ENCODE measurements at places on chromosomes 13 and 19.
A peak's percentile ranks its signal among the peaks of the same experiment; 100 is the strongest.

GRCh38 chr13:44407891-44408290 is 34.3 kb downstream of the SERP2 start:
- no peak for DNase-seq

GRCh38 chr19:2112516-2113320 is 16.0 kb downstream of the IZUMO4 start:
- no peak for DNase-seq

- no peak for DNase-seq
These were observed 1071.2 kb upstream of the SLC10A2 start for GRCh38 chr13:104137416-104137815.

DNA sequence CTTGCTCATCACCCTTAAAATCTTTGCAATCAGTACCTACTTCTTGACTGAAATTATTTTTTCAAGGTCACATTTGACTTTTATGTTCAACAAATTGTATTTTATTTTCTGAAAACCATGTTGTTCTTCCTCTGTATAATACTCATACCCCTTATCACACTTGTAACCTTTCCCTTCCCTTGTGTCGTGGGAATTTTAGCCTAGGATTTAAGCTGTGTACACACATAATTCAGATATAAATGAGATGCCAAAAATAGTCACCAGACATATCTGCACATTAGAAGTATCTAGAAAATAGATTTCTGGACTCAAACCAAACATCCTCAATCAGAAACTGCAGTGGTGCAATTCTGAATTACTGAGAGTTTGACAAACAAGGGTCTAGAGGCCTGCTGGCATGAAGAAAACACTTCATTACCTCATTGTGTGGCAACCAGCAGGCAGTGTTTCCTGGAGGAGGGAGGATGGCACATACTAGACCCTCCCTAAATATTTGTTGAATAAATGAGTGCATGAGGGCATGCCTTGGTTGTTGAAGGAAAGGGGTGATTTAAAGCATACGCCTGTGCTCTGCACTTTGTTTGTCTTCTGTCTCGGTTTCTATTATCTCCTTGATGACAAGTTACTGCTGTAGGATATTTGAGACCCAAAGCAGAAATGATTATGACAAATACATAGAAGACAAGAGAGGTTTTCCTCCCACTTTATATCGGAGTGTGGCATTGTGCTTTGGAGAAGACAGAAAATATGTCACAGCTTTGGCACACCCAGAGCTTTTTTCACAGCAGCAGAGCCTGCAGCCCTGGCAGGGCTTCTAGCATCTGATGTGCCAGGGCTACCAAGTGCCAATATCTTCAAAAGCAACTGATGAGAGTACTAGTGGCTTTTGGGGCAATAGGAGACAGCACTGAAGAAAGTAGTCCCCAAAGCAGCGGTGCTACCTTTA is 881.1 kb downstream of the PCDH9 start:
- DNase-seq = peak; percentile 80

DNA sequence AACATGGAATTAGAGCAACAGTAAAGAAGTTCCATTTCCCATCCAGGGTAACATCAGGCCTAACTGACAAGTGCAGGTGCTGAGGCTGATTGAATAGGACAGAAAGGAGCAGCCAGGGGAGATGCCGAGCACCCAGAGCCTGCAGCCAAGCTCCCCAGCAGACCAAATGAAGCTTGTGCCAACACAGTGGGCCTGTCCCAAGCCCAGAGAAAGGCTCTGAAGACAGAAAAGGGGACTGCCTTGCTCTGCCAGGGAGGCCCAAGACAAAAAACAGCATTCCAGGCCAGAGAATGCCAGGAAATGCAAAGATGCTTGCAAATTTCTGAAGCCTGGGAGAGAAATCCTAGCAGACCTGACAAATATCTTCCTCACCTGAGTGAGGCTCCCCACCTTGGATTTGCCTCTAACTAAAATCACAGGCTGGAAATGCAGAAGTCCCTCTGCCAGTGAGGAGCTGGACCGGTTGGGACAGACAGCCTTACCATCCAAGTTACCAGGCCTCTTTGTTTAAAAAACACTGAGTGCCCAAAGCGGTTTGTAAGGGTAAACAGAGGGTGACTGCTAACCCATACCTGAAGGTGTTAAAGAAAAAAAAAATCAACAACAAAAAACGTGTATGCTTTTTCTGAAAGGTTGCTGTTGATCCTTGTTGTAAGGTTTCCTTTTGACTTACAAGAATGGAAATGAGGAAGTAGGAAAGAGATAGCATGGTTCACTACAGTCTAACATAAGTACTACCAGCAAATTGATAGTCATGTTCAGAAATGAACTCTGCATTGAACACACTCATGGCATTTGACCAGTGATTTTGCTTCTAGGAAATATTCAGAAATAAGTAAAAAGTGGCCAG is 11.8 kb upstream of the HMGB1 start:
- DNase-seq = no peak

GRCh38 chr13:105291987-105292386 is 1243.5 kb downstream of the EFNB2 start:
- DNase-seq = no peak

GRCh38 chr19:28948026-28948425 is 264.9 kb downstream of the UQCRFS1 start:
- DNase-seq = no peak
